ENCODE measurements at places on chromosomes 7 and 10.

DNA sequence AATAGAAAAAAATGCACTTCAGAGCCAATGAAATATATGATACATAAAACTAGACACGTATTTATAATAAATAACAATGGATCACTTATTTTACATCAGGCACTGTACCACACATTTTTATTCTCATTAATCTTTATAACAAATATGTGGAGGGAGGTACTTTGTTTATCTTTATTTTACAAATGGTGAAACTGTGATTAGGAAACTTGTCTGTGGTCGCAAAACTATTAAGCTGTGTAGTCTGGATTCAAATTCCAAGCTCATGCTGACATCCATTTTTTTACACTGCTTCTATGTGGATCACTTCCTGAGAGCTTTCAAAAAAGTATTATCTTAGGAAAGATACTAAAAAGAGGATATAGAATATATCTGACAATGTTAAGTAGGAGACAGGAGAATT, 978.6 kb downstream of the SORCS1 start:
- no peak for DNase-seq

GRCh38 chr7:74193054-74193453, 16.8 kb upstream of the LAT2 start:
- DNase-seq: no peak

- DNase-seq: peak; percentile 8
These were observed 34.3 kb downstream of the JAKMIP3 start for GRCh38 chr10:132100091-132100481.

DNA sequence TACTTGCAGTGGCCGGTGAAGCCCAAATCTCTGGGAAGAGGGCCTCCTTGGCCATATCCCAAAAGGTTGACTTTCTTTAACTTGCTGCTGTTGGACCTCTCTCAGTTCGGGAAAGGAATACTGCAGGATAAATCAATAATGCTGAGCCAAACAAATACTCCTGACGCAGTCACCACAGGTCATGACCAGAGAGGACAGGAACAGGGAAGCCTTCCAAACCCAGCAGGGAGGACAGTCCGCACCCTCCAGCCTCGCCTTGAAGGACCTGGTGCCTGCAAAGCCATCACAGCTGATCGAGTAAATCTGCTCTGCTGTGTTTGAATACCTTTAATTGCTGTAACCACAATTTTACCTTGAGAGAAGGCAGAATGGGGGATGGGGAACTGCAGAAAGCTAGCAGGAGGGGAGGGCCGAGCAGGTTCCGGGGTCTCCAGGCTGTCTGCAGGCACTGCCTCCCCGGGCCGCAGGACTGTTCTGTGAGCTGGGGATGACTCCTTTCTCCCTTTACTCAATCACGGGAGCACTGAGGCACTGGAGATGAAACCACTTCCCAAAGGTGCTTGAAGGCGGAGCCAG, 20.8 kb upstream of the INSIG1 start:
- no peak for DNase-seq

GRCh38 chr7:66206934-66207240, 1.8 kb downstream of the TPST1 start:
- DNase-seq: no peak

DNA sequence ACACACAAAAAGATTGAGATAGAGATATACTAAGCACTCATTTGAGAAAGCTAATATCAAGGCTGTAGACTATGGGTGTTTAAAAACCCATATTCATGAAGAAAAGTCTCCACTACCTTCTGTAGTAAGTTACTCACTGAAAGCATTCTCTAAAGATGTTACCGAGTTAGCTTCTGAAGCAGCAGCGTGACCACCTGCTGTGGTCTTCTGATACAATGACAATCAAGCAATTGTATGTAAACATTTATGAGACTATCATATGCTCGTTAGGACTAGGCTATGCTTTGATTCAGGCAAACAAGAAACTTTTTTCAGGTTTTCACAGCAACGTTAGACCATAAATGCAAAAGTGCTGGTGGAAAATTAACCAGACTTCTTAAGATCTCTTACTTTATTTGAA, 11.2 kb downstream of the RHOBTB1 start:
- DNase-seq: no peak

GRCh38 chr10:120423431-120424197, 33.4 kb upstream of the PLPP4 start:
- DNase-seq: peak; percentile 42
